ENCODE measurements at places on chromosomes 1 and 21.

GRCh38 chr1:8397511-8397910, 79.6 kb downstream of the SLC45A1 start:
- peak; percentile 73 for DNase-seq

GRCh38 chr1:89277725-89278124, 5.1 kb upstream of the GBP5 start:
- DNase-seq = no peak

GRCh38 chr21:33069994-33070743, at the start of gene OLIG1:
Gene OLIG1, plus strand, starts transcription at chr21:33070141. Its CDS starts 106 bp downstream, at chr21:33070247.
- DNase-seq = peak; percentile 78

- no peak for DNase-seq
These were observed 112.2 kb upstream of the MROH9 start for GRCh38 chr1:170823120-170823519.

GRCh38 chr1:52746189-52746588, 19.9 kb downstream of the ZYG11B start:
- DNase-seq = no peak

GRCh38 chr1:244659694-244660093, 6.8 kb downstream of the DESI2 start:
- DNase-seq = no peak

GRCh38 chr21:27157097-27157496, 190.2 kb upstream of the ADAMTS5 start:
- DNase-seq = no peak

DNA sequence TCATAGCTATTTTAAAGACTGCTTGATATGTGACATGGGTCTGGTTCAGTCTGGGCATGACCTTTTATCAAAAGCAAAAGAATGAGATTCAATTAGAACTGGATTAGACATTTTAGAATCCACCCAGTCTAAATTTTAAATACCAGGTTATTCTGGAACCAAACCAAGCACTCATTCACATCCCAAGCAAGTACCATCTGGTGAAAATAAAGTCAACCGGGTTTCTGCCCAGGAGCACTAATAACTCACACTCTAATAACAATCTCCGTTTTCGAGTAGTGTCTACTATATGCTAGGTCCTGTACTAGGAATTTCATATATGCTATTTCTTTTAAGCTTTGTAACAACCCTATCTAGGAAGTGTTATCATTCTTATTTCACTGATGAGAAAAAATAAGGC, 30.6 kb downstream of the ZNHIT6 start:
- DNase-seq = no peak

GRCh38 chr1:38026592-38027200, 14.2 kb downstream of the UTP11 start:
- DNase-seq = no peak

- no peak for DNase-seq
These were observed 65.6 kb upstream of the DAB1 start for GRCh38 chr1:57489358-57490036.

DNA sequence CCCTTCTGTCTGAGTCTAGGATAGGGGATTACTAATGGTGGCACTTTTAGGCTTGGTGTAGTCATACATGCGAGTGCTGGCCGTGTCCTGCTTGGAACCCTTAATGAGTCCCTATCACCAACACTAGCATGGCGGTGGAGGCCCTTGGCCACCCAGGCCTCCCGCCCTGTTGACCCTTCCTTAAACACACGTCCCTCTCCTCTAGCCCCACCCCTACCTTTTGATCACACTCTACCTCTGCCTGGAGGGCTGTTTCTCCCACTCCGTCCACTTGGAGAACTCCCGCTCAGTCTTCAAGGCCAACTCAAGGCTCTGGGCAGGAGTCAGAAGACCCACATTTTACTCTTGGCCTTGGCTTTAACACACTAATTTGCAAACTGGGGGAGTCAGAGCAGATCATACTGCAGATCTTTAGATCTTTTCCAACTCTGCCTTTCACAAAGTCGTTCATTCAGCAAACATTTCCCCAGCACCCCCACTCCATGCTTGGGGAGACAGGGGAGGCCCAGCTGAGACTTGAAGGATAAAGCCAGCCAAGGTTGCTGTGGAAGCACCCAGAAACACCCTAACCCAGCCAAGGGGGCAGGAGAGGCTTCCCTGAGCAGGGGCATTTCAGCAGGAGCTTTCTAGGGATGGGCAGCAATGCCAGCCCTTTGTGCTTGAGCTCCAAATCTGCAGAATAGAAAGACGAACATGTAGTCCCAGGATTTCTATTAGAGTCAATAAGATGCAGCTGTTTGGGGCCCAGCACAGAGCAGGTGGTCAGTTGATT, 1.9 kb downstream of the PODN start:
- DNase-seq = no peak

DNA sequence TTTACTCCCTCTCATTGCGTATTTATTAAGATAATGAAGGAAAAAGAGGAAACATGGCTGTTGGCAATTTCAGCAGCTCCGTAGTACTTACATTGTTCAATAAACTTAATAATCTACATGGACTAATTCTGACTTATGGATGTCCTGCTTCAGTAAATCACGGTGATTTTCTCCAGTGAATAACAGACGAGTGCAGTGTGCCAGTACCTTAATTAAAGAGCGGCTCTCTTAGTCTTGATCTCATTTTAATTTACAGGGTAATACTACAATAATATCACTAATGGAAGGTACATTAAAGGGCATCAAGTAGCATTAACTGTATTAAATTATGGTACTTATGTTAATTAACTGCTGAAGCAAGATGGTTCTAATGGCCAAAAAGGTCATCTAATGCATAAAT, 187.2 kb downstream of the NTNG1 start:
- no peak for DNase-seq

DNA sequence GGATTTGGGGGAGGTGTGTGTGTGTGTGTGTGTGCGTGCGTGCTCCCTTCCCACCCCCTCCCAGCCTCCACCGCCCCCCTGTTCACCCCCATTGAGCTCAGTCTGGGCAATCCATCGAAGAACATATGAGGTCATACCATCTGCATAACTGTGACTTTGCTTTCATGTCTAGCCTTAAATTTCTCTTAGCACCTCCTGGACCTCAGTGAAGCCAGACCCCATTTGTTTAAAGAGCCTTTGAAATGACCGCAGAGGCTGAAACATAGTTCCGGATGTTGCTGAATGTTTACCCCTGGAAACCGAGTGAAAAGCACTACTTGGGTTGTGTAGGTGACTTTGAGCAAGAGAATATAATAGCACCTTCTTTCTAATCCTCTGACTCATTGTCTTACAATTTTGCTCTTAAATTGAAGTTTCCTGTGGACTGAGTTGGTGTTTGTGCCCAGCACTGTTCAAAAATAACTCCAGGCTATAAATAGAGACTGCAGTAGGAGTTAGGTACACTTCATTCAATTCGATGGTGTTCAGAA, 75.4 kb downstream of the UBE4B start:
- DNase-seq = no peak

DNA sequence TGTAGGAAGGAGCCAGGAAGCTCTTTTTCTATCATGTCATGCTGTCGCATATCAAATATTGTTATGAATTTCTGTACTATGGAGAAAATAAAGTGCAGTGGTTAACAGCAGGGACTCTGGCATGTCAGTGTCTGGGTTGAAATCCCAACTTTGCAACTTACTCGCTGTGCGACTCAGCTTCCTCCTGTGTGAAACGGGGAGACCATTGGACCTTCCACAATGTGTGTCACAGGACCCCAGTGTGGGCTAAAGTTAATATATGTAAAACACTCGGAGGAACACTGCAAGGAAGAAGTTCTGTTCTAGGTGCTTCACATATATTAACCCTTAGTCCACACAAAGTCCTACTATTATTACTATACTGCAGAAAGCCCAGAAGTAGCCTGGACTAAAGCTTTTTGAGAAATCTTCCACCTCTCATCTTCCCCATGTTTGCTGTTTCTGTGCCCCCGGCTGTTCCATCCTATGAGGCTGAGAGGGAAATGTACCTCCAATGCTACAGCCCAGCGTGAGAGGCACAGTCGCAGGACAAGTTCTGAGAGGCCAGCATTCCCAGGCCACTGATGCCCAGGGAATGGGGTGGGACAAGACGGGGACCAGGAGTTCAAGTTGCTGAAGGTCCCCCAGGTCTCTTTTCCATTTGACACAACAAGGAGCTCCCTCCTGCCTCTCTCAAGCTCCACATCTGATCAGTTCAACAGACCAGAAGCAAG, 1.9 kb downstream of the CHIT1 start:
- DNase-seq = no peak

DNA sequence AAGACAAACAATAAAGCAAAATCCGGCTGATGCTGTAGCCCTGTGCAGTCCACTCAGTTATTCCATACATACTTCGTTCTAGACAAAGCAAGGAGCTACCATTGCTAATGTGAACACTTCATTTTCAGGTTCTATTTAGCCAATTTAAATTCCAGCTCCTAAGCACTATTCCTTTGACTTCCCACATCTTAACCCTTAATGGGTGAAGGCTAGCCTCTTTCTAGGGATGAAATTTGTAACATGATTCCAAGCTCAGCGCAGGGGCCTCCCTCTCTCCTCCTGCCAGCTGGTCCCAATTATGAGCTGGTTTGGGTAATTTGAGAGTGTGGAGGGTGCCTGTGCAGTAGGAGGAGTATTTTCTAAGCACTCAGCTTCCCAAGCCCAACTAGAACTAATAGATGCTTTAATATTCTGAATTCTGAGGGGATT, 53.9 kb upstream of the PTGFRN start:
- DNase-seq = no peak

- no peak for DNase-seq
These were observed 70.9 kb upstream of the S1PR1 start for GRCh38 chr1:101165954-101166353.

GRCh38 chr21:41061701-41062100, 106.3 kb upstream of the BACE2 start:
- no peak for DNase-seq

DNA sequence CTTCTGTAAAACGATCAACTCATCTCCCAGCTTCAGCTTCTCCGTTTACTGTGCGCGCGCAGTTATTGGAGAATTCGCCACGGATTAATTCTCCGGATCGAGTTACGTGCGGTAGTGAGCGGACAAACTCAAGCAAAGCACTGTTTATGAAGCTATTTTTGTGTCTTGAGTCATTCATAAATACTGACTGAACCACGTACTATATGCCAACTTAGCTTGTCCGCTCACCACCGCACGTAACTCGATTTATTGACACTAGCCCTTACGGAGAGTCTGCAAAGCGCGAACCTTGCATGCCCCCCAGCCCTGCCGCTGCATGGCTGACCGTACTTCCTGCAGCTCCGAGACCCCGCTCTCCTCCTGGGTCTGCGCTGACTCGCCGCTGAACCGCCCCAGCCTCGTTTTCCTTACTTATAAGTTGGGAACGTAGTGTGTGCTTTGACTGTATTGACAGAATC, 773 bp downstream of the CHD1L start:
- DNase-seq = no peak

GRCh38 chr1:1298861-1299685, 8.7 kb downstream of the ACAP3 start:
- no peak for DNase-seq

DNA sequence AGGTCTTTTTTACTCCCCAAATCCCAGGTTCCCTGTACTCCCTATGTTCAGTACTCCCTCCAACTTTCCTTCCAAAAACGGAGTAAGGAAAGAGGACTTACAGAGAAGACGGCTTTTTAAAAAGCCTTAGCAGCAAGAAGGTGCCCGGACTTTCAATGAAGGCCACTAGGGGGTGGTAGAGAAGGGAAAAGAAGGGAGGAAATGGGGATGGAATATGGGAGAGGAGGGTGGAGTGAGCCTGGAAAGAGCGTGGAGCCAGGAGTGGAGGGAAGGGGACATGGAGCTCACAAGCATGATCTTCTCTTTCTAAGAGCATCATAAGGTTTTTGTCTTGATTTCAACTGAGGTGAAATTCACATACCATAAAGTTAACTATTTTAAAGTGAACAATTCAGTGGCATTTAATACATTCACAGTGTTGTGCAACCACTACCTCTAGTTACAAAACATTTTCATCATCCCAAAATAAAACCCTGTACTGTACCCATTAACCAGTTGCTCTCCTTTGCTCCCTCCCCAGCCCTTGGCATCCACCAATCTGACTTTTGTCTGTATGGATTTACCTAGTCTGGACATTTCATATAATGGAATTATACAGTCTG, 129.9 kb downstream of the ZNF281 start:
- no peak for DNase-seq

DNA sequence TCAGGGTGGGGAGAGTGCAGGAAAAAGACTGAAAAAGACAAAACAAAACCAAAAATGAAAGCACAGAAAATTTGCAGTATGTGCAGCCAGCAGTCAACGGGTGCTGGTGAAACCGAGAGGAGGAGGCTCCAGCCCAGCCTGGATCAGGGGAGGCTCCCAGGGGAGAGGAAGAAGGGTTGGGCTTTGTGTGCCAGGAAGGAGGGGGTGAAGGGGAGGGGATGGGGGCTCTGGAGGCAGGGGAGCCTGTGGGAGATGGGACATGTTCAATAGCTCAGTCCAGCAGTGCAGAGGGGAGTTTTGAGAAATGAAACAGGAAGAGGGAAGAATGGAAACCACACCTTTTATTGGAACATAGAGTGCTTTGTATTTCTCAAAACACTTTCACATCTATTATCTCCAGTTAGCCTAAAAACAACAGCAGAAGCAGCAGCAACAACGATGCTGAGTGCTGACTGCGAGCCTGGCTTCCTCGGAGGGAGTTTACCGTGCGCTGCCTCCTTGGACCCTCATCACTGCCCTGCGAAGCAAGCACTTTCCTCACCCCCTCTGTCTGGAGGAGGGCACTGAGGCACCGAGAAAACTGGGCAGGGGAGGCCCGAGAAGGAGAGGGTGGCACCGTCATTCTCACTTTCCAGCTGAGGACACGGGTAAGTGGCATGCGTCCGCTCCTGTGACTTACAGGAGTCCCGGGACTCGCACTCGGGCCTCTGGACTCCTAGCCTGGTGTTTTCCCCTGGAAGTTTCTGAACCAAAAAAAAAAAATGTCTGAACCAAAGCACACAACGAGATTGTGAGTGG, 62.9 kb downstream of the MDM4 start:
- no peak for DNase-seq

DNA sequence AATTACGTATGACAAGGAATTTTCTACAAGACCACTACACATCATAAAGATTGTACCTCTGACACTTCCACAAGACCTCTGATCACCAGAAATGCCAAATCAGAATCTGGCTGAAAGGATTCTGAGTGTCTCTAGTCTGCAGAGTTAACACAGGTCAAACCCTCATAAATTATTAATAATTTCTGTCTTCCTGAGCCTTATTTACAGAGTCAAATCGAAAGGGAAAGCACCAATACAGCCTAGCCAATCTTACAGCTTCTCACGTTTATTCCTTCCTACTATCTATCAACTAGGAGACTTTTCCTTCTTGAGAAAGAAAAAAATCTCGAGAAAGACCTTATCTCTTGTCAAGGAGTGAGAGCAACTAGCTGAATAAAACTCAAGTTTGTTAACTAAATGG, 2151.6 kb downstream of the MRPL39 start:
- no peak for DNase-seq
